A549 treated with Hydrocortisone at 1 μM for 4 hours (cell line): ENCODE measurements at places on chromosomes 7 and 10. TPM values are rescaled to one million over a fixed set of nuclear protein-coding genes. Genes with fewer than 3 reads are reported as not detected.

Gene AQP1
- 0.37 to 0.52 TPM (median 0.45 TPM) in 5 replicates for total RNA-seq

Gene SLC26A3
- total RNA-seq = not detected in 5 replicates

Gene OTUD1
- total RNA-seq = 2.9 to 3.5 TPM (median 3.2 TPM) in 5 replicates

Gene AGAP5
- 2.0 to 3.8 TPM (median 2.4 TPM) in 5 replicates for total RNA-seq

Gene C10orf67
- total RNA-seq = 0.03 to 0.09 TPM (median 0.07 TPM) in 3 of 5 replicates, not detected in the others

Gene IKZF1
- total RNA-seq = not detected in 5 replicates

Gene MCU
- total RNA-seq = 22.5 to 34.2 TPM (median 27.5 TPM) in 5 replicates

Gene AFAP1L2
- 17.9 to 27.3 TPM (median 23.5 TPM) in 5 replicates for total RNA-seq

Gene FGL2
- total RNA-seq = not detected in 5 replicates

Gene SPDYE8
- not detected in 5 replicates for total RNA-seq

Gene ST8SIA6
- total RNA-seq = 0.06 to 0.12 TPM (median 0.06 TPM) in 4 of 5 replicates, not detected in the other

Gene DENND2A
- 0.39 to 0.98 TPM (median 0.76 TPM) in 5 replicates for total RNA-seq

Gene XRCC2
- total RNA-seq = 3.7 to 6.1 TPM (median 4.8 TPM) in 5 replicates

Gene TET1
- total RNA-seq = 0.43 to 0.90 TPM (median 0.55 TPM) in 5 replicates

Gene CYP3A4
- 0.07 to 0.15 TPM in 2 of 5 replicates, not detected in the others for total RNA-seq

Gene PDK4
- total RNA-seq = 19.8 to 29.9 TPM (median 26.9 TPM) in 5 replicates

Gene LIPN
- total RNA-seq = not detected in 5 replicates

Gene LRRC4
- total RNA-seq = not detected in 5 replicates

Gene GTF2IRD1
- 19.3 to 26.4 TPM (median 24.1 TPM) in 5 replicates for total RNA-seq

Gene EIF4EBP2
- total RNA-seq = 12.0 to 17.3 TPM (median 14.1 TPM) in 5 replicates

Gene MET
- total RNA-seq = 59.0 to 102 TPM (median 76.7 TPM) in 5 replicates

Gene CCDC126
- total RNA-seq = 3.1 to 4.2 TPM (median 3.2 TPM) in 5 replicates

Gene ADGRA1
- 0.15 to 0.34 TPM (median 0.23 TPM) in 5 replicates for total RNA-seq

Gene PIK3CG
- total RNA-seq = not detected in 5 replicates

Gene WDFY4
- total RNA-seq = 0.05 TPM in 1 of 5 replicates, not detected in the others

Gene TLX1
- total RNA-seq = not detected in 5 replicates

Gene APBB1IP
- 5.1 to 6.4 TPM (median 5.9 TPM) in 5 replicates for total RNA-seq

Gene ASB10
- total RNA-seq = not detected in 5 replicates

Gene GHRHR
- total RNA-seq = 0.41 TPM in 1 of 5 replicates, not detected in the others

Gene VAX1
- 1.3 to 1.6 TPM (median 1.5 TPM) in 5 replicates for total RNA-seq
